ENCODE measurements at places on chromosomes 4 and X. TPM values are rescaled to one million over a fixed set of nuclear protein-coding genes. Genes with fewer than 3 reads are reported as not detected.

PSAPL1 gene
- not detected for polyA plus RNA-seq

C4orf54 gene
- polyA plus RNA-seq = not detected

DCHS2 gene
- polyA plus RNA-seq = 0.01 TPM

HEPH gene
- polyA plus RNA-seq = 0.47 TPM

SNCA gene
- not detected for polyA plus RNA-seq

SPIN2A gene
- 0.26 TPM for polyA plus RNA-seq

GALNT7 gene
- polyA plus RNA-seq = 33.0 TPM

LEF1 gene
- 20.6 TPM for polyA plus RNA-seq

TRIM2 gene
- polyA plus RNA-seq = 0.25 TPM

ARAP2 gene
- 8.0 TPM for polyA plus RNA-seq

NEXMIF gene
- 1.5 TPM for polyA plus RNA-seq

FAM156A gene
- 18.4 TPM for polyA plus RNA-seq

CCNI gene
- 116 TPM for polyA plus RNA-seq

USP26 gene
- not detected for polyA plus RNA-seq

TMEM271 gene
- not detected for polyA plus RNA-seq

DUX4 gene
- not detected for polyA plus RNA-seq

TMEM35A gene
- polyA plus RNA-seq = not detected

FREM3 gene
- not detected for polyA plus RNA-seq

KCND1 gene
- polyA plus RNA-seq = 0.44 TPM

HERC3 gene
- 2.9 TPM for polyA plus RNA-seq

NXF2B gene
- polyA plus RNA-seq = not detected

SSX4 gene
- polyA plus RNA-seq = not detected

HMX1 gene
- polyA plus RNA-seq = not detected

TLR10 gene
- 45.9 TPM for polyA plus RNA-seq

IDUA gene
- 0.82 TPM for polyA plus RNA-seq

UGT2B17 gene
- polyA plus RNA-seq = not detected

SHROOM4 gene
- polyA plus RNA-seq = not detected

PAGE2B gene
- not detected for polyA plus RNA-seq

RTL3 gene
- polyA plus RNA-seq = 0.37 TPM

NUDT11 gene
- not detected for polyA plus RNA-seq

ADAM29 gene
- not detected for polyA plus RNA-seq

Data from GM12878 (cell line).